ENCODE measurements at places on chromosomes 11 and 22.

DNA sequence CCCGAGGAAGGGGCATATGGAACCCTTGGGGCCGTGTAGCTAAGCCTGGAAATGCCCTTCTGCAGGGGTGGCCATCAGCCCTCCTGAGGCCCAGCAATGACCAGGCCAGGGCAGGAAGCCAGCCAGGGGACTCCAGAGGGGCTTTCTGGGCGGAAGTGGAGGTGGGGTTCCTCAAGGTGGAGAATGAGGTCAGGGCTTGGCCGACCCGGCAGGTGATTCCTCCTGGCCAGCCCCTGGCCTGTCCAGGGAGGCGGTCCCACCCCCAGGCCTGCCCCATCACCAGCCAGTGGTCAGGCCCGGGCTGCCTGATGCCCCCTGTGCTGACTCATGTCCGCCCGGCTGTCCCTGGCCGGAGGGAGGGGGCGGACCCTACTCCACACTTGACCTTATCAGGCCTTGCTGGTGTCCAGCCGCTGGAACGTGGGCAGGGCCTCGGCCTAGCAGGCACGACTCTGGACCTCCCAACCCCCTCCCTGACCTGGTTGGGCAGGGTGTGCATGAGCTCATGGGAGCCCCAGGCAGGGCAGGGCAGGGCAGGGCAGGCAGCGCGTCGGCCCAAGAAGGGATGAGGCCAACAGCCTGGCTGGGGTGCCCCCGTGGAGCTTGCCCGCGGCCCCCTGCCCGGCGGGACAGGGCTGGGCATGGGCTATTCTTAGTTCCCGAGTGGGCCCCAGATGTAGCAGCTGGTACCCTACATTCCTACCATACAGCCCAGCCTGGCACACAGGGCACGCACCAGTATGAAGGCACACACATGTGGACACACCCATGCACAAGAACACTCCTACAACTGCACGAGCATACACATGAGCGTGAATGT, 35.9 kb downstream of the RPL3 start:
- peak; percentile 99 for DNase-seq

DNA sequence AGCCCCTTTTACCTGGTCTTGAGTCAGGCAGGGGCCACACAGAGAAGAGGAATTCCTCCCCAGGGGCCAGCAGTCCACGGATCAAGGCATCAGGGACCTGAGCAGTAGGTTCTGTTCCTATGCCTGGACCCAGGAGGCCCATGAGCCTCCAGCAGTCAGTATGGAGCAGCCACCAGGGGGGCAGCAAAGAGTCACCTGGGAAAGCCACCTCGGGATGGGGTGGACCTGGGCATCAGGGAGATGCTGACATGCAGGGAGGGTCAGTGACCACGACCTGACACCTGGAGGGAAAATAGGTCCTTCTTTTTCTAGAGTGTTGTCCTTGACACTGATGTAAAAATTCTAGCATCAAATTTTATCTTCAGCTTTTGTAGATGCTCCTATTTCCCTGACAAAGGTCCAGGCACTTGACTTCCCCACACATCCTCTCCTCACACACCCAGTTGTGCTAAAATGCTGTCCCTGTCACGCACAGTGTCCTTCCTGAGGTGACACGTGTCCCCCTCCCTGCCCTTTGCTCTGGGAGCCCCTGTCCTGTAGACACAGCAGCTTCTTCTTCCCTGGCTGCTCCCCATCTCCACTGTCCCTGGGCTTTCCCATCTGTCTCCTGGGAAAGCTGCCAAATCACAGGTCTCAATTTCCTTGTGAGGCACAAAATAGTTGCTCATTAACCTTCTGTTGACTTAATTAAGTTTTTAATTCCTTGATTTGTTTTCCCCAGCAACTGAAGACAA, 70.0 kb upstream of the IGLL5 start:
- DNase-seq, result no peak

DNA sequence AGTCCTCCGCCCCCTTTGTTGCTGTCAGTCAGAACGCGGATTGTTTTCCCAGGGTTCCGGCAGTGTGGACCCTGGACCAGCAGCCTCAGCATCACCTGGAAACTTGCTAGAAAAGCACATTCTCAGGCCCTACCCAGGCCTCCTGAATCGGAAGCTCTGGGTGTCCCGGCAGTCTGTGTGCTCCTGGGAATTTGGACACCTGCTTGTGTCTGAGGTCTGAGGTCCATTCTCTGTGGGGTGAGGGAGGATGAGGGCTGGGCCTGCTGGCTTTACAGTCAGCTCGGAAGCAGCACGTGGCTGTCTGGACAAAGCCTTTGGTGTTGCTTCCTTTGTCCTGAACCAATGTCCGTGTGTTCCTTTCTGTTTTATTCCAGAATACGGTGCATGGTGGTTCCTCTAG, 299.7 kb downstream of the TBC1D22A start:
- DNase-seq, result no peak

GRCh38 chr22:23142546-23143105, 836 bp upstream of the RSPH14 start:
- no peak for DNase-seq

DNA sequence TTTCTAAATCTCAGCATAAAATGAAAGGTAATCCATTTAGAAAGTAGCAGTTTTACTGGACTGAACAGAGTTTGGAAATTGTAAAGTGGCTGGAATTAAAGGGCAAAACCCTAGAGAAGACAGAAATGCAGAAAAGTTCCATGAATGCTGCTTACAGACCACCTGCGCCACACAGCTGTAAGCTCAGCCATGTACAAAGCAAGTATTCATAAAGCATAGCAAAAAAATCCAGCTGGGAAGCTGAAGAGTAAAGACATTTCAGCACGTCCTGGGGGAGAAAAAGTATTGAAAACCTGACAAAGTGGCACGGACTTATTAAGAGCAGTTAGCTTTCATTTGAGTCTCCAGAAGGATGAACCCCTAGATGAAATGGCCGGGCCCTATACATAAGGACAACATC, 220.1 kb upstream of the CNTN5 start:
- no peak for DNase-seq

DNA sequence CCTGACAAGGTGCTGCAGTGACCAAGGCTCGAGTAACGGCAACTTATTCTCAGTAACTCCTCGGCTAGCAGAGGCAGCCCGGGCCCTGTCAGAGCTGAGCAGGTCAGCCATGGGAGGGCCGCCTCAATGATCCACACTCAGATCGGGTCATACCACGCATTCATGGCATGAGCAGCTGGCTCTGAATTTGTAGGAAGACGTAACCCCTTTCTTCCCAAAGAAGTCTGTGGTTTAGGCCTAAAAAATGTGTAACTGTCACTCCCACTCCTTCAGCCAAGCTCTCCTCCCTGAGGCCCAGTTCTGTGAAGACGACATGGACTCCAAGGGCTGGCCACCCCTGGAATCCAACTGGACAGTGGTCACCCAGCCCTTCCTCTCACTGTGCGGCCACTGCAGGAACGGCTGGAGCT, 30.0 kb downstream of the PPP2R1B start:
- peak; percentile 86 for DNase-seq

GRCh38 chr11:131463649-131464425, 93.4 kb downstream of the NTM start:
- no peak for DNase-seq

DNA sequence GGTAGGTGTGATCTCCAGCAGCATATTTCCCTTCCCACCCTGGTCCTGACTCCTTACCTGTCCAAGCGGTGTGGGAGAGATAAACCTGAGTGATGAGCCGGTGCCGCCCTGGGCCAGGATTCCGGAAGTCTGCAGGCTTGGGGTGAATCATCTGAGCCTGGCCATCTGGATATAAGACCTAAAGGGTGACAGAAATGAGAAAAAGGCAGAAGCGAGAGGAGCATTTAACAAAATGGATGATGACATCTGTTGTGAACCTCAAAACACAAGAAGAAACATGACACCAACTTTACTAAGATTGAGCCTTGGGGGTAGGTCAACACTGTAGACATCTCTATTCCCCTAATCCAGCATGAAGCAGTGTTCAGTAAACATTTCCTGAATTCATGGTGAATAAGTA, 62.8 kb downstream of the AAMDC start:
- DNase-seq, result peak; percentile 38

GRCh38 chr11:76318744-76319384, 62.1 kb downstream of the THAP12 start:
- DNase-seq, result peak; percentile 57

DNA sequence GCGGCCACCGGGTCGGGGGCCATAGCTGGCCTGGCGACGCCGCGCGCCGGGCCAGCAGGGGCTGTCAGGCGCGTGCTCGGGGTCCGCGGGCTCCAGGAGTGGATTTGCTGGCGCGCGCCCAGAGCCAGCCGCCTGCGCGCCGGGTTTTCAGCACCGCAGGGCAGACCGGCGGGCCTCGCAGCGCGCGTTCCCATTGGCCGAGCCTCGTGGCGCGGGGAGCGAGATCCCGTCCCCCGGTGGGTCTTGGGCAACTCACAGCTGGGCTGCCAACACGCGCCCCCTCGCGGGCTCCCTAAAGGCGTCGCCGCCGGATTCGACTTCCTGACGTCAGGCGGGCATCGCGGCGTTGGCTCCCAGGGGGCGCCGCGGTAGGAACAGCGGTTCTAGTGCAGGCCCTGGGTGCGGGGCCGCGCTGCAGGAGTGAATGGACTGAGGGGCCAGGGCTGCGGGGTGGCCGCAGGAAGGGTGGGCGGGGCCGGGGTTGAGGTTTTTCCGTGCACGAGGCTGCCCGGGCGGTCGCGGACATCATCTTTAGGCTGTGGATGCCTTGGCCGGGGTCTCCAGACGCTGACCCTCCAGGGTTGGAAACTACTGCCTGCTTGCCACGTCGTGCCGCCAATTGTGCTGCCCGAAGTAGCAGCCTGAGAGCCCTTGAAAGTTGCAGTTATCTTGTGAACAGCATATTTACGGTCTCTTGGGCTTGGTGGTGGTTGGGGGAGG, at the start of gene FADS1:
TSS of gene FADS1 (minus strand) at position 268 of the 720 bp plus-strand sequence. CDS start at position 194, 74 bp downstream.
- DNase-seq, result peak; percentile 89

GRCh38 chr11:75022759-75023396, 34.1 kb downstream of the NEU3 start:
- peak; percentile 74 for DNase-seq

GRCh38 chr22:41576877-41577276, 12.8 kb downstream of the PMM1 start:
- peak; percentile 37 for DNase-seq

DNA sequence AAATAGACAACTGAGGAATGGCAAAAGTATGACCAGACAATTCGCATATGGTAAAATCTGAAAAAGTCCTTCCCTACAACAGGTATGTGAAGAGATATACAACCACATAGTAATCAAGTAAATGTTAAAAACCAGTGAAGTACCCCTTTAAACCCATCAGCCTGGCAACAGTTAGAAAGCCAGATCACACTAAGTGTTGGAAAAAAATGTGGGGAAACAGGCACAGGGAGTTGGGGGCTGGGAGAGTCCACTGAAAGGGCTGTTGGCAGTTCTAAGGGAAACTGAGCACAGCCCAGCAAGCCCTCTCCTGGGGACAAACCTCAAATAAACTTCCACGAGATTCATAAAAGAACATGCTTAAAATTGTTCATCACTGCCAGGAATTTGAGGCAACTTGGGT, 242.1 kb downstream of the BUD13 start:
- DNase-seq, result no peak

DNA sequence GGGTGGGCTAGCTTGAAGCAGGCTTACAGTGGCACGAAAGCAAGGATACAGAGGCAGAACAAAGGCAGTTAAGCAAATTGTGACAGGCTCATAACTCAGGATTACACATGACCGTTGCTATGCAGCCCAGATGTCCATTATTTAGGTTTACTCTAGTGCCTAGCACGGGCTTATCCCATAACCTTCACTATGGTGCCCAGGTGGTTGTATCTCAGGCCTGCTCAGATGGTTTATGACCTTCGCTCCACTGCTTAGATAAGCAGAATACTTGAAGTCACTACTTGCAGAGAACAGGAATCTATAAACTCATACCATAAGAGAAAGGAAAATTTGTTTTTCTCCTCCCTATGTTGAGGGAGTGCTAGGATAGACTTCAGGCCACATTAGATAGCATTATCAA, 9.0 kb downstream of the OR6M1 start:
- DNase-seq, result no peak

DNA sequence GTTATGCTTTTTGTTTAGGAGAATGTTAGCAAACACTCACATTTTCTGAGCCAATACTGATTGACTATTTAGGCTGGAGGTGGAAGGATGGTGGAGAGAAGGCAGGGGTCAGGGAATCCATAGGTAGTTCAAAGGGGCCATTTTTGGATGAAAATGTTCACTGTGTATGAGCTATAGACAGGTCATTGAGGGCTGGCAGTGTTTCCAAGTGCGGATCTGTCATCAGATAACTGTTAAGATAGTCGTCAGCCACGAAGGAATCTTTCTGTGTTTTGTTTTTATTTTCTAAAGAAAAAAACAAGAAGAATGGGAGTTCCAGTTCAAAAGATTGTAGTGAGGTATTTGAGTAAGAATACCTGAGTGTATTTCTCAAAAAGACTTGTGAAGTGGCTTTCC, 3.1 kb downstream of the KCNJ5 start:
- DNase-seq, result no peak

GRCh38 chr22:31148953-31149627, 8.8 kb upstream of the PLA2G3 start:
- DNase-seq, result peak; percentile 64

- DNase-seq, result no peak
These were observed 8.4 kb upstream of the TNFRSF13C start for GRCh38 chr22:41935015-41935351.

GRCh38 chr11:16572945-16573344, 165.5 kb upstream of the C11orf58 start:
- DNase-seq, result no peak

DNA sequence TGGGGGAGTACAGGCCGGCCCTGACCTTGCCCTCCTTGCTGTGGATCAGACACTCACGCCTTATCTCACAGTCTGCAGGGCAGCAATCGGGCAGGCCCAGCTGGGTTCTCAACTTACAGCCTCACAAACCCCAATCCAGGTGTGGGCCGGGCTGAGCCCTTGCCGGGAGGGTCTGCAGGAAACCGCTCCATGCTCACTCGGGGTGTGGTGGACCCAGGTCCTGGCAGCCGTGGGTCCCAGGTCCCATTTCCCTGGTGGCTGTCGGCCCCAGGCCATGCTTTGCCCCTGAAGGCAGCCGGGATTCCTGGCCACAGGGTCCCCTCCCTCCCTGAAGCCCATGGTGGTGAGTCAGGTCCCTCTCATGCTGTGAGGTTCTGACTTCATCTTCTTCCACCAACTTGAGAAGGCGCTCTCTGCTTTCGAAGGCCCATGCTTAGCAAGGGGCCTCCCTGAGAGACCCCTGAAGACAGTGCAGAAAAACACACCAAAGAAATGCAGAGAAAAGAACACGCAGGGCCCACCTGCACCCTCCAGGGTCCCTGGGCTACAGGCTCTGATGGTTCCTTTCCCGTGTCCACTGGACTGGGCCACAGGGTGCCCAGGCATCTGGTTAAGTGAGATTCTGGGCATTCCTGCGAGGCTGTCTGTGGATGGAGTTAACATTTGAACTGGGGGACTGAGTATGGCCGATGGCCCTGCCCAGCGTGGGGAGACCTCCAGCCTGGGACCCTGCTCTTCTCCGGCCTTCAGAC, 588.2 kb downstream of the BRD1 start:
- DNase-seq, result no peak

GRCh38 chr11:126135235-126136176, 72.8 kb upstream of the CDON start:
- DNase-seq, result no peak

- DNase-seq, result peak; percentile 89
These were observed 48.1 kb upstream of the EIF3D start for GRCh38 chr22:36577019-36577418.

GRCh38 chr11:83115551-83115950, 41.4 kb upstream of the PCF11 start:
- no peak for DNase-seq

Measured in RPMI7951 (cell line).